Stimulated activated CD8-positive, alpha-beta memory T cell treated with anti-CD3 and anti-CD28 coated beads, Interleukin-7, amount 100 ng/mL, for 24 hours (primary cell): ENCODE measurements at places on chromosomes 11 and 22.

DNA sequence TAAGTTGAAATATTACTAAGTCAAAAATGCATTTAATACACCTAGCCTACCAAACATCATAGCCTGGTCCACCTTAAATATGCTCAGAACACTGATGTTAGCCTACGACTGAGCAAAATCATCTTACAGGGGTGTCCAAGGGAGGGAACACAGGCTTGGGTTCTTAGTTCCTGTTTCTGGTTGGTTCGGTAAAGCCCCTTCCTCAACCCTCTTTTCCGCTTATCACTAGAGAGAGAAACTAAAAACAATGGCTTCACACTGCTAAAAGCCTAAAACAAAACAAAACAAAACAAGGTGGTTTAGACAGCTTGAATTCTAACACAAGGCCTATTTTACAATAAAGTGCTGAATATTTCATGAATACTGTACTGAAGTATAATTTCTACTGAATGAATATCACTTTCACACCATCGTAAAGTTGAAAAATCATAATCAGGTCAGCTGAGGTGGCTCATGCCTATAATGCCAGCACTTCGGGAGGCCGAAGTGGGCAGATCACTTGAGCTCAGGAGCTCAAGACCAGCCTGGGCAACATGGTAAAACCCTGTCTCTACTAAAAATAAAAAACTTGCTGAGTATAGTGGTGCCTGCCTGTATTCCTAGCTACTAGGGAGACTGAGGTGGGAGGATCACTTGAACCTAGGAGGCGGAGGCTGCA, 118.0 kb downstream of the SIK3 start:
- no peak for DNase-seq

DNA sequence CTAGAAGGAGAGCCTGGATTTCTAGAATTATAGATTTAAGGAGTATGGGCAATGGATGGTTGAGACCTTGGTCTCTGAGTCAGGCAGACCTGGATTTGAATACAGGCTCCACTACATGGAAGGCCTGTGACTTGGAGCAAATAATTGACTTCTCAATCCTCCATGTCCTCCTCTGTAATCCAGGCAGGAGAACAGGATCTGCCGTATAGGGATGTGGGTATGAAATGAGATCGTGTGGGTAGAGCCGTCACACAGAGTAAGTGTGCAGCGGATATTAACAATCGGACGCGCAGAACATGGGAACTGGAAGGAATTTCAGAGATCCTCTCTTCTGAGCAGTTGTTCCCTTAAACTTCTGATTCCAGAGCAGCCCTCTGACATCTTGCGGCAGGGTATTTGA, 11.5 kb upstream of the TMPRSS13 start:
- no peak for DNase-seq

DNA sequence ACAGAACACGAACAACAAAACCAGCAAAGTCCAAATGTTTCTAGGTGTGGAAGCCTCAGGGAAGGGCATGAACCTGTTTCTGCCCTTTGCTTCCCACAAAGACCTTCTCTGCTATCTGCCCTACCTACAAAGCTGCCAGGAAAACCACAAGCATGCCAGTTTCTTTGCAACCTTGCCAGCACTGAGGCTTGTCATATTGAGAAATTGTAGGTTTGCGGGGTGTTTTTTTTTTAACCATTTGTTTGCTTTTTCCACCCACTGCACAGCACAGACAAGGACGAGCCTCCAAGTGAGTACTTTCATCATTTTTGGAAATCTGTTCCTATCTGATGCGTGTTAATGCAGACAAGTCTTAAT, 12.8 kb downstream of the PARVG start:
- no peak for DNase-seq

- no peak for DNase-seq
Observed at GRCh38 chr11:43278193-43278956, 33.4 kb upstream of the API5 start.

- no peak for DNase-seq
Observed at GRCh38 chr11:9815486-9816136, 151.7 kb downstream of the SWAP70 start.

DNA sequence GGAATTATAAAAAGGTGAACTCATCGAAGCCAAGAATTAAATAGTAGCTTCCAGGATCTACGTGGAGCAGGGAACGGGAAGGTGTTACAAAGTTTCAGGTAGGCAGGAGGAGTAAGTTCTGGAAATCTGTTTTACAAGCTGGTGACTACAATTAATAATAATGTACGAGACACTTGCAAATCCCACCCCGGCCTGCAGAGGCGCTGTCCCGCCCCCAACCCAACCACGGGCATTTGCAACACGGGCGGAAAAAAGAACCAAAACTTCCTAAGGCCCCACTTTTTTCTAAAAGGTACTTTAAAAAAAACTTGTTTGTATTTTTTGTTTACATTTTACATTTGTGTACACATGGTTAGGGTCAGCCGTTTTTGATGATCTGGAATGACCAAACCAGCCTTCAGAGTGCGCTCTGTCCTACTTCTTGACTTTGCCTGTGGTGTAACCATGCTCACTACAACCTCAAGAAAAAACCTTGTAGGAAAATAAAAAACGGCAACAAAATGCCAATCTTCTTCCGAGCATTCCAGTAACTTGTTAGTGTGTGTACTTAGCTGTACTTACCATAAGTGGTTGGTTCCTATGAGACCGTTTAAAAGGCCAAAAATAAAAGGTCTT, 449.6 kb upstream of the B3GAT1 start:
- DNase-seq: no peak

GRCh38 chr11:67146516-67147226, 27.6 kb downstream of the KDM2A start:
- no peak for DNase-seq

GRCh38 chr22:50010676-50011446, 1.7 kb downstream of the IL17REL start:
- no peak for DNase-seq

DNA sequence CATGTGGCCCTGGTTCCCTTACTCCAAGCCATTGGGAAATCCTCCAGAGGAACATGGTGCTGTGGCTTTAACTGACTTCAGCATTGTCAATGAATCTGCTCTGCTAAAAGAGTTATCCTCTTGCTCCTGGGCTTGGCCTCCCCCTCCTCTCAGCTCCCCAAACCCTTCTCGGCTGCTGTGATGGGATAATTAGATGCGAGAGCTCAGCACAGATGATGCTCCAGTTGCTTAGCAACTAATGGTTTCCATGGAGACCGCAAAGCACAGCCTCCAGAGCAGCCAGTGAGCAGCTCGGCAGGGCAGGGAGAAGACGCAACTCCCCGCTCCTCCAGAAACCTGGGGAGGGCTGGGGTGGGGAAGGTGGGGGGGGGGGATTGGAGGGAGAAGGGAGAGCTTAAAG, 2.8 kb upstream of the UPK2 start:
- DNase-seq: no peak

- no peak for DNase-seq
Observed at GRCh38 chr11:84673753-84674152, 953.4 kb downstream of the DLG2 start.

DNA sequence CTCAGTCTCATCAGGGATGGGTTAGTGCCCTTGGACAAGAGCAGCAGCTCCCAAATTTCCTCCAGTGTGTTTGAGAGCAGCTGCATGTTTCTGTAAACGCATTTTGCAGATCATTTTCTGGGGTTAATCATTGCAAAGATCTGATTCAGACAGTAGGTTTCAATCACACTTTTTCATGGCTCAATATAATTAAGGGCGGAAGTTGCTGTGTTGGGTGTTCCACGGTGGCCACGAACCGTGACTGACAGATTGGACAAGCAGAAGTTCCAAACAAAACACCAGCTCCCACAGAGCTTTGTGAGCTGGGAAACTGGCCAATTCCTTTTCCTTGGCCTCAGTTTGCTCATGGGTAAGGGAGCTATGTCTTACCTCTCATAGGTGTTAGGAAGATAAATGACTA, 8.4 kb upstream of the RASSF10 start:
- no peak for DNase-seq

GRCh38 chr11:77401486-77402217, 72.2 kb downstream of the PAK1 start:
- no peak for DNase-seq

DNA sequence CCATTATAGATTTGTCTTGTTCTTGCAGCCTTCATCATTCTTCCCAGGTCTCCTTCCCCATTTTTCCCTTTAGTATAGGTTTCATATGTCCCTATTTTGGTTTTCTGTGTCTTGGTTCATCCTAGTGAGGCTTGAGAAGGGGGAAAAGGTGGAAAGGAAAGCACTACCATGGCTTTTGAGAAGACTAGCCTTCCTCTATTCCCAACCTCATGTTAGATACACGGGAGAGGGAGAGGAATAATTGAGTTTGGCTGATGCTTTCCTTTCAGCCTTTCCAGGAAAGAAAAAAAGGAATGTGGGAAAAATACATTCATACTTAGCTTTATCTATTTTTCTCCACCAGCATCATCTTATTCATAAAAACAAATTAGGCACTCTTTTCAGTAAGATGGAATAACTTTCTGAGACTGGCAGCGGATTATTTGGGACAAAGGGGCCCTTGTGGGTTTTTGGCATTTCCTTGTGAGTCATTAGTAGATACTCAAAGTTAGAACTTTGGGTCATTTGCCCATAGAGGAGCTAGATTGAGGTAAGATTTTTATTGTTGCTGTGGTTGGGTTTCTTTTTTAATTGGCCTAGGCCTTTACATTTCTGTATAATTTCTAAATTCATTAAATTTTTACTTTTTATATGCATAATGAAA, 23.8 kb downstream of the CAPRIN1 start:
- no peak for DNase-seq

GRCh38 chr11:3143136-3143880, 21.8 kb downstream of the OSBPL5 start:
- no peak for DNase-seq

DNA sequence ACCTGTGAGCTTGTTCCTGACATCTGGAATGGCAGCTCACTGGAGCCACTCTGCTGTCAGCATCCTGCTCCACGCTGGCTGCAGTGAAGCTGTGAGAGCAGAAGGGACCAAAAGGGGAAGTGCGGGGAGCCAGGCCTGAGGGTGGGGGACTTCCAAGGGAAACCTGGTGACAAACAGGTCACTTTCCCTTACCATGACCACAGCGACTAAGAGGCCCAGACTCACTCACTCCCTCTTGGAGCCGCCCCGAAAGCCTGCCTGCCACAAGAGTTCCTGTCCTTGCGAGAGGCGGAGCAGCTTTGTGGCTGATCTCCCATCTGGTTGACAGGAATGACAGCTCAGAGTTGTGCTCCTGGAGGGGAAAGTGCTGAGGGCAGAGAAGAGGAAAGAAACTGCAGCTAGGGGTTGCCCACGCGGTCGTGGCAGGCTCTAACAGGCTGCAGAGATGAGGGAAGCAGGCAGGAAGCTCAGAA, 183.8 kb upstream of the NTM start:
- DNase-seq: no peak

- DNase-seq: no peak
Observed at GRCh38 chr11:62917906-62918502, 3.2 kb downstream of the CHRM1 start.

- DNase-seq: no peak
Observed at GRCh38 chr22:21591695-21592094, 24.2 kb downstream of the UBE2L3 start.

- no peak for DNase-seq
Observed at GRCh38 chr11:61495801-61496601, 12.5 kb upstream of the LRRC10B start.

DNA sequence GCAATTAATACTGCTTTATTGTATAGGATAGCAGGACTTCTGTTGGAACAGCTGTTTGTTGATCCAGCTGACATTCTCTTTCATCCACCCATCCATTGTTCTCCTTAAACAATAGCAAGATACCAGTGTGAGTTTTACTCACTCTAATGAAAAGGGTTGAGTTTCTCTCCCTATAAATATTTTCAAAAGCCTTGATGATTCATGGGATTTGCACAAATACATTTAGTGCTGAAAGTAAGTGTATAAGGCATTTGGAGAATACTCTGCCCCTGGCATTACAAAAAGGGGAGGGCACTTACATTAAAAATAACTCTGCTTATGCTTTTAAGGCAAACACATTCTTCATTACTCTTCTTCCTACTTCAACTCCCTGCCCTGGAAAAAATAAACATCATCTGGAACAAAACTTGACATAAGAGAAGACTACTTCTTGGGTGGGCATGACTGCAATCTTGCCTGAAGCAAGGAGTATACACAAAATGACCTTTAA, 634.9 kb downstream of the METTL15 start:
- DNase-seq: no peak

DNA sequence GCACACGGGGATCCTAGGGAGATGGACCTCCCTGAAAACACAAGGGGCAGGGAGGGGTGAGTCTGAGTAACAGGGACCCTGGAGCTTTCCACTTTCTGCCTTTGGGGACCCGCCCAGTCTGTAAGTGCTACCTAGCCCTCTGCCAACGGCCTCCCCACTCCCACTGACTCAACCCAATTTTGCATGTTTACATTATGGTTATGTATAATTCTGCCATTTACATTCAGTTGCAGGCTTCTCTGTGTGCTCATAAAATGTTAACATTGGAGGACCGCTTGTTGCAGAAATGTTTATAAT, 105.8 kb downstream of the DSCAML1 start:
- DNase-seq: no peak

DNA sequence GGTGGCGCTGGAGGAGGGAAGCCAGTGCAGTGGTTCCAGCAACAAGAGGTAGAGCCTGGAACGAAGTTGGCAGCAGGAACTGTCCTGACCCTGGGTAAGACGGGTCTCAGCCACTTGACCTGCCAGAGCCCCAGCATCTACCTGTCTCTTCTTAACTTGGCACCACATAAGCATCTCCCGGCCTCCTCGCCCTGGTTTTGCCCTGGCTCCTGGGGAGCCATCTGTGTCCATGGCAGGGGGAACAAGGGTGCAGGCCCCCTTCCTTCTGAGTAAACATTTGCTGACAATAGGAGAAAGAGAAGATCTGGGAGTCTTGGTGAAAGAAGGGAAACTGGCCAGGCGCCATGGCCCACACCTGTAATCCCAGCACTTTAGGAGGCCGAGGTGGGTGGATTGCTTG, 12.8 kb downstream of the P2RY2 start:
- DNase-seq: no peak

GRCh38 chr22:36452250-36452977, 29.0 kb downstream of the TXN2 start:
- no peak for DNase-seq

DNA sequence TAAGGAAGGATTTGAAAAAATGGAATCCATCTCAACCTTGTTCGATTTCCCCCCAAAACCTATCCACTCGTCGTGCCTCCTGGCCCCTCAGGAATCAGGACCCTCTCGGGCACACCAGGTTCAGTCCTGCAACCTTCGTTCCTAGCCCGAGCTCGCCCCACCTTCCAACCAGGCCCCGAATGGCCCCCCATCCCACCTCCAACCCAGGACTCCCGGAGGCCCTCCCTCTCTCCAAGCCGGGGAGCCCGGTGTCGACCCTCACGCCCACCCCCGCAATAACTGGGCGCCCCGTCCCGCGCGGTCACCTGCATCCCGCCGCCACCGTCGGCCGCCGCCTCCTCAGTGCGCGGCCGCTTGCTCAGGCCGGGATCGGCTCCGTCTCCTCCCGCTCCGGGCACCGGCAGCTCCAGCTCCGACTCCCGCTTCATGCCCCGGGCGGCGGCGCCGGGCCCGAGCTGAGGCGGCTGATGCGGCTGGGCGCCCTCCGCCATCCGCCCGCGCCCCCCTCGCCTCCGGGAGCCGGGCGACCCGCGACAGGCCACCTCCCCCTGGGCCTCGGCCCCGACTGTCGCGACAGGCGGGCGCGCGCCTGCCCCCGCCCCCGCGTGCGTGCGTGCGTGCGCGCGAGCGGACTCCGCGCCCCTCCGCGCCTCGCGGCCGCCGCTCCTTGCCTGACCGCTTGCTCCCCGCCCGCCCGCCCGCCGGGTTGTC, 534 bp downstream of the RBFOX2 start:
- no peak for DNase-seq

- no peak for DNase-seq
Observed at GRCh38 chr11:65226103-65226442, 35.7 kb upstream of the POLA2 start.

GRCh38 chr22:42365942-42366695, 66.1 kb downstream of the NFAM1 start:
- DNase-seq: no peak
